ENCODE measurements at places on chromosomes 12 and 14.

GRCh38 chr12:104514092-104514810, 57.5 kb downstream of the CHST11 start:
- no peak for DNase-seq

DNA sequence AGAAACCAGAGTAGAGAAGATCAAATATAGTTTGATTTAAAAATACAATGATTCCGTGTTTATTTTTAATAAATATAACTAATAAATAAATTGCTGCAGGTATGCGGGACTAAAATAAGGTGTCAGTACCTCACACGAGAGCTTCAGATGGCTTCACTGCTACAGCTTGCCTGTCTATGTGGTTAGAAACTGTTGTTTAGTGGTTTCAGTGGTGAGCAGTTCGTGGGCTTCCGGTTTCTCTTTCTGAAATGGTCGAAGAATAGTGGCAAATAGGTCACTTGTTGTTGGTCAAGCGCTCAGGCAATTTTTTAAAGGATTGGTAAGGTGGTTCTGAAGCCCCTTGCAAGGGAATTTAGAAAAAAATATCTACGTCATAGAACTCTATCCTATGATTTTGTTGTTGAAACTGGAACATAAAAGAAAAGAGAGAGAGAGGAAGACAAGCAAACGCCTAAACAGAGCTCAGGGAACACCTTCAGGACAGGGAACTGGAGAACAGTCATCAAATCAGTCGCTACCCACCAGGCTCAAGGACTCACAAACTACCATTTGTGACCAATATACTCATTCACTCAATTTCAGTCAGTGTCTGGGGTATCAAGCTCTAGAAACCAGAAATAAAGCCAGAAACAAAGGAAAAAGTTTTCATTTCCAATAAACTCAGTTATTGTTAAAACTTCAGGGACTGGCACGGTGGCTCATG, 31.3 kb downstream of the GABARAPL1 start:
- DNase-seq, result no peak

- peak; percentile 14 for DNase-seq
Measured at GRCh38 chr12:133130808-133131128, 341 bp downstream of the ZNF10 start.

- no peak for DNase-seq
Measured at GRCh38 chr12:115306380-115306779, 622.4 kb upstream of the TBX3 start.

DNA sequence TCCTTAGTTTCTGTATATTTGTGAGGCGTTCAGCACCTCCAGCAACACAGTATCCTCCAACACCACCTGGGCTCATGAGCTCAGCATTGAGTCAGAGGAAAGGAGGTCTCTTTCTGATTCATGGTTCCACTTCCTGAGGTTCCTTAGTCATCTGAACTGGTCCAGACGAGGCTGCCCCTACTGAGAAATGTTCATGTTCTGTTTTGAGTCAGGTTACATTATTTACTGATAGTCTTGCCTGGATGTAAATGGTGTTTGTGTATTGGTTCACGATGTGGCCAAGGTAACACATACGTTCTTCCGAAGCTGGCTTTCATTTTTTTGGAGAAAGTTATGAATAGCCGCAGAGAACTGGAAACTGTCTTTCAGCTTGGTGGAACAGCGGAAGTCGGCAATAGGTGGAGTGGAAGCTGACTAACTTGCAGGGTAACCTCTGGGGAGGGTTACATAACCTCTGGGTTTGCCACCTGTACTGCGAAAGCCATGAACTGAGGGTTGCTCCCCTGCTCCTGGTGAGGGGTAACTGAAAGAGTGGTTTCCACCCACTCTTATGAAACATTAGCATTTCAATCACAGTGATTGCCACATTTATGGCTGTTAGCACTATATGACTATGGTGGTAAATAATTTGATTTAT, 42.2 kb upstream of the MANSC4 start:
- DNase-seq, result no peak

DNA sequence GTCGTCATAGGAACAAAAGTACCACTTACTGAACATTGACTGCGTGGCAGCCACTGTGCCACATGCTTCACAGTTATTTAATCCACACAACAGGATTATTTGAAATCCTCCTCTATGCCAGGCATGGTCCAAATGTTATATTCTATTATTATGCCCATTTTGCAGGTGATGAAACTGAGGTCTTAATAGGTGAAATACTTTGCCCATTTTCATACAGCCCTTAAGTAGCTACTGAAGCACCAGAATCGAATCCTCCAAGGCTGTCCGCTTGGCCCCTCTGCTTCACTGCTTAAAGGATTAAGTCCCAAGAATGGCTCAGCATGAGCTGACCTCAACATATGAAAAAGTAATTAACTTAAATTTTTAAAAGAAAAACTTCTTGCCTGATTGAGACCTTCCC, 212.8 kb downstream of the EGLN3 start:
- no peak for DNase-seq

DNA sequence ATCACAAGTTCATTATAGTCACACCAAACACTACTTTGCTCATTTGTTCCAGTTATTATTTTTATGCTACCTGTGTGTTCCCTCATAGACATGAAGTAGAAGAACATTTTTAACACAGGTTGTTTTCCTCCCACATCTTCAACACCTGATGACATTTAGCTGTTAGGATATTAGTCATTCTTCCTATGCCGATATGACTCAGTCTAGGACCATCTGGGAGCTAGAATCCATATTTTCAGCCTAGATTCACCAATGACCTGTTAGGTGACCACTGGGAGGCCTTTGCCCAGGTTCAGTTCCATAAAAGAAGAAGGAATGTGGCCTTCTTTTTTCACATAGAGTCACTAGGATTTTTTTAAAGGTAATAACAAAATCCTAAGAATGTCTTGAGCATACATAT, 222.8 kb downstream of the C12orf42 start:
- no peak for DNase-seq

DNA sequence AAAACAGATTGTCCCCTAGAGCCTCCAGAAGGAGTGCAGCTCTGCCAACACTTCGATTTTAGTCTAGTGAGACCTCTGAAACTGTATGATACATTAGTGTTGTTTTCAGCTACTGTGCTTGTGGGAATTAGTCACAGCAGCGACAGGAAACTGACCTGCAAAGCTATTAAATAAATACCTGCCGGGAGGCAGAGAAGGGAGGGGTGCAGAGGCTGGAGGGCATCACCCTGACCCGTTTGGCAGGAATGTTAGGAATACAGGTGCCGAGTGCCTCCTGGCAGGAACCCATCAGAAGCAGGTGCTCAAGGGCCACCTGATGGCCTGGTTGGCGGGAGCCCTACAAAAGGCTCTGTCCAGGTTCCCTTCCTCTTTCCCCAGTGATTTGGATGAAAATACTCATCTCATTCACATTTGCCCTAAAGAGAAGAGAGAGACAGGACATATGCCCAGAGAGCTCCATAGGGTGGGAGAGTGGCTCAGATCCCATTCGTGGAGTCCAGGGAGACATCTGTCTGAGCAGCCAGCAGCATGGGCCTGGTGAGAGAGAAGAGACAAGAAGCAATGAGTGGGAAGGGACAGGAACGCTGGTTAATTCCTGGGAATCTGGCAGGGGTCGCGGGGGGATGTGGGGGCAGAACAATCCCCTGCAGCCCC, 44.6 kb downstream of the C14orf132 start:
- no peak for DNase-seq

- DNase-seq, result no peak
Measured at GRCh38 chr12:5295996-5296395, 135.9 kb upstream of the NTF3 start.

DNA sequence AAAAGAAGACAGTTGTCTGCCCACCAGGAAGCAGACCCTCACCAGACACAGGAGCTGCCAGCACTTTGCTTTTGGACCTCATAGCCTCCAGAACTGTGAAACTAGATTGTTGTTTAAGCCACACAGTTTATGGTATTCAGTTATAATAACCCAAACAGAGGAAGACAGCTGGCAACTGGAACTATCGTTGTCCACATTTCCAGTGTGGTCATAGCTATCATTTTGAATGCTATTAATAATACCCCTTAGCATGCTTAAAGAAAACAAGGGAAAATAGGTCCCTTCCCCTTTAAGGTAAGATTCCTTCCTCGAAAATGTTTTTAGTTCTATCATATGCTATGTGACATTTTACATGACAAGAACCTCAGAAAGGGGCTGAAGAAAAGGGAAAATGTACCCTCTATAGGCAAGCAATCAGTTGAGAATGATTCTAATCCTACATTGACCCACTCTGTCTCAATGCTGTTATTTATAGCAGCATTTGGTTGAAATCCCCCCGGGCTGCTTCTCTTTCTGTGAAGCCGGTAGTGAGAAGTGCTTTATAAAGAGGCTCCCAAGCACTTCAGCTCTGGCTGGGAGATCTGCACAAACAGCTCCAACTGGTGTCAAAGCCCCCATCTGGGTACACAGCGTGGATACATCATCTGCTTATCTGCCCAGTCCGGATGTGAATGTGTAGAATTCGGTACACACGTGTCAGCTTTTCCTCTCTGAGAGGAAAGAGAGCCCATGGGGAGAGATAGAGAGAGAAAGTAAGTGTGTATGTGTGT, 221.2 kb upstream of the FLRT2 start:
- no peak for DNase-seq

GRCh38 chr12:121723200-121723599, 10.6 kb downstream of the TMEM120B start:
- DNase-seq, result no peak

- peak; percentile 79 for DNase-seq
Measured at GRCh38 chr14:94173885-94174603, at the start of gene PPP4R4. Gene PPP4R4, plus strand, starts transcription at chr14:94174322. Its CDS starts 144 bp downstream, at chr14:94174466.

GRCh38 chr14:98503086-98503815, 768.7 kb downstream of the BCL11B start:
- no peak for DNase-seq

DNA sequence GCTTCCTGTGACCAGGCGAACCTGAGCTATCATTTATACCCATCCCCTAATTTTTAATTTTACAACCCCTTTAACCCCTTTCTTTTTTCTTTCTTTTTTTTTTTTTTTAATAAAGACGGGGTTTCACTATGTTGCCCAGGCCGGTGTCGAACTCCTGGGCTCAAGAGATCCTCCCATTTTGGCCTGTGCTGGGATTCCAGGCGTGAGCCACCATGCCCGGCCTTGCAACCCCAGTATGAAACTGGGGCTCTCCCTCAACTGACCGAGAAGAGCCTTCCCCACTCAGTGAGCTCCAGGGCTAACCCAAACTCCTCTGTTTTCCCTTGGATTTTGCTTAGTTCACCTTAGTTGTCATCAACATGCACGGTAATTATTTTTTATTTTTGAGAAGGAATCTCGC, 992 bp downstream of the CPSF2 start:
- DNase-seq, result no peak

GRCh38 chr14:49946320-49947141, 53.6 kb downstream of the ARF6 start:
- DNase-seq, result no peak

GRCh38 chr12:127430401-127430800, 836.6 kb upstream of the TMEM132C start:
- DNase-seq, result no peak

DNA sequence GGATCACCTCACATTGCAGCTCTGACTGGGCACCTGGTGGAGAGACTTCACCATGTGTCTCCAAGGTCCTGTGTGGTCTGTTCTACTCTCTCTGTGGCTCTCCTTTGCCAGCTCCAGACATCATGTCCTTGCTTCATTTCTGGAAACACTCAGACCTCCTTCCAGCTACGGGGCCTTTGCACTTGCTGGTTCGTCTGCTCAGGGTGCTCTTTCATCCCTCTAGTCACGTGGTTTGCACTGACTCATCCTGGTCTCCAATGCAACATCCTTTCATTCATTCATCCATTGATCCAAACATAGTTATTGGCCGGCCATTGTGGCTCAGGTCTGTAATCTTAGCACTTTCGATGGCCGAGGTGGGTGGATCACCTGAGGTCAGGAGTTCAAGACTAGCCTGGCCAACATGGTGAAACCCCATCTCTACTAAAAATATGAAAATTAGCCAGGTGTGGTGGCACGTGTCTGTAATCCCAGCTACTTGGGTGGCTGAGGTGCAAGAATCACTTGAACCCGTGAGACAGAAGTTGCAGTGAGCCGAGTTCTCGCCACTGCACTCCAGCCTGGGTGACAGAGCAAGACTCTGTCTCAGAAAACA, 23.9 kb upstream of the CCDC63 start:
- DNase-seq, result no peak

DNA sequence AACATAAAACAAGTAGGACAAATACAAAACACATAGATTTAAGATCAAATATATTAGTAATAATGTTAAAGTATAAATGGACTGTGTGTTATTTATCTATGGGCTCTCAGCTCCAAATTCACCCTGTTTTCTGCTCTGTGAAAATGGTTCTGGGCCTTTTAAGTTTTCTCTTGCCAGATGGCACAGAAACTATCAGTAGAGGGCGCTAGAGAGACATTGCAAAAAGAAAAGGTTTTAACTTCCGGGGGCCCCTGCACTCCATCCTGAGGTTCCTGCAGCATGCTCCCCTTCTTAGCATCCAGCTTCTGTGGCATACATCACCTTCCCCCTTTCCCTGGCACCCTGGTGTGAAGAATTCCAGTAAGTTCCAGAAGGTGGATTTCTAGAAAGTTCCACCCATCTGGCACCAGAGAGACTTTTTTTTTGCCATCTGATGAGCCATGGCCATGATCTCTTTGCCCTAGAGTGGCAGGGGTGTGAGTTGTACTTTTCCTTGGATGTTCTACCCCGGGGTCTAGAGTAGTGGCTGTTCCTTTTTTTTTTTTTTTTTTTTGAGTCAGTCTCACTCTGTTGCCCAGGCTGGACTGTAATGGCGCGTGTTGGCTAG, 29.3 kb downstream of the ZCRB1 start:
- no peak for DNase-seq

- DNase-seq, result no peak
Measured at GRCh38 chr14:53330441-53330840, 177.3 kb upstream of the DDHD1 start.

GRCh38 chr14:91170504-91171121, 56.7 kb downstream of the DGLUCY start:
- peak; percentile 66 for DNase-seq

DNA sequence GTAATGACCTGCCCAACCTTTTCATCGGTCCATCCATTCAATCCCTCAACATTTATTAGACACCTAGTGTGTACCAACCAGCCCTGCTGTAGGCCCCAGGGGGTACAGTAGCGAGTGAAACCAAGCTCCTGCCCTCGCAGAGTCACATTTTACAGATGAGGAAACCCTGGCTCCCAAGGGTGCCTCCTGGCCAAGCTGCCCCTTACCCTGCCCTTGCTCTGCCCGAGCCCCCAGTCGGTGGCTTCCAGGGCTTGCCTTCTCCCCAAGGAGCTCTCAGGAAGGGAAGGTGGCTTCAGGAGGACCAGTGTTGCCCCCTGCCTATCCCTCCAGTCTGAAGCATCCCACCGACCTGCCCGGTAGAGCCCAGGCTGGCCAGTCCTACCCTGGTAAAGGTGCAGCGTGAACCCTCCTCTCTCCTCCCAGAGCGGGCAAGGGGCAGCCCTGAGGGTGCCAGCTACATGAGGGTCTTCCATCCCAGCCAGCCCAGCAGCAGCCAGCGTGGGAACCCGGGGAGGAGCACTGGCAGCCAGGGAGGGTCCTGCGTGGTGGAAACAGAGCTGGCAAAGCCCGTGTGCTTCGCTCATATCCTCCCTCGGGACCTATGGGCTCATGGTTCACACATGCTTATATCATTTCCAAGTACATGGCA, 670 bp upstream of the BEGAIN start:
- DNase-seq, result no peak
